ENCODE measurements at places on chromosomes 4 and X.

DNA sequence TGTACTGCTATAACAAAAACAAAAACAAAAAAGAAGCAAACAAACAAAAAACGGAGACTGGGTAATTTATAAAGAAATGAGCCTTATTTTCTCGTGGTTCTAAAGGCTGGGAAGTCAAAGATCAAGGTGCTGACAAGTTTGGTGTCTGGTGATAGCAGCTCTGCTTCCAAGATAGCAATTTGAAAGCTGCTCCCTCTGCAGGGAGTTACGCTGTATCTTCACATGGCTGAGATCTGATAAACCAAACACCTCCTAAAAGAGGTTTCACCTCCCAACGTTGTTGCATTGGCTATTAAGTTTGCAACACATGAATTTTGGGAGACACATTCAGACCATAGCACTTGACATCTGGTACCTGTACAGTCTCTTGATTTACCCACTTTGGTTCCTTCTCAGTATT, 854.2 kb downstream of the CENPC start:
- DNase-seq, result no peak

DNA sequence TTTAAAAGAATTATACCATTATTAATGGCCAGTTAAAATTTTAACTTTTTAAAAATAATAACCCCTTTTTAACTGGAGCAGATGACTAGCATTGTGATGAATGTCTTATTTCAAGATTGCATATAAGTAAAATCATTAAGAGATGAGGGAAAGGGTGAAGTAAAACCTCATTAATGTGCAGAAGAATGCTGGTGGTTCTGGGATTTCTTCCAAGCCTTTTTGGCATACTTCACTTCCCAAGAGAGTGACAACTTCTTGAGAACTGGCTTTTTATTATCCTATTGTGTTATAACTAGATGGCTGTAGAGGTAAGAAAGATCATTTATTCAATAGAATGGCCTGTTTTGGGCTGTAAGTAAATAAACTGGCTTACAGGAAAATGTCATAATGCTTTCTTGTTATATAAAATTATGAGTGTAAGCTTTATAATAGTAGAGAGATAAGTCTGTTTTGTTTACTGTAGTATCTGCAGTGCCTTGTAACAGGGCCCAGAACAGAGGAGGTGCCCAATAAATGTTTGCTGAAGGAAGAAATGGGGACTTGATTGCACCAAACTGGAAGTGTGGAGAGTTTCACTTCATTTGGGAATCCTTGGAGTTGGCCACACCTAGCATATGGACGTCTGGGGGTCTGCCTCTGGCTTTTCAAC, 242.9 kb upstream of the PITX2 start:
- peak; percentile 73 for DNase-seq

DNA sequence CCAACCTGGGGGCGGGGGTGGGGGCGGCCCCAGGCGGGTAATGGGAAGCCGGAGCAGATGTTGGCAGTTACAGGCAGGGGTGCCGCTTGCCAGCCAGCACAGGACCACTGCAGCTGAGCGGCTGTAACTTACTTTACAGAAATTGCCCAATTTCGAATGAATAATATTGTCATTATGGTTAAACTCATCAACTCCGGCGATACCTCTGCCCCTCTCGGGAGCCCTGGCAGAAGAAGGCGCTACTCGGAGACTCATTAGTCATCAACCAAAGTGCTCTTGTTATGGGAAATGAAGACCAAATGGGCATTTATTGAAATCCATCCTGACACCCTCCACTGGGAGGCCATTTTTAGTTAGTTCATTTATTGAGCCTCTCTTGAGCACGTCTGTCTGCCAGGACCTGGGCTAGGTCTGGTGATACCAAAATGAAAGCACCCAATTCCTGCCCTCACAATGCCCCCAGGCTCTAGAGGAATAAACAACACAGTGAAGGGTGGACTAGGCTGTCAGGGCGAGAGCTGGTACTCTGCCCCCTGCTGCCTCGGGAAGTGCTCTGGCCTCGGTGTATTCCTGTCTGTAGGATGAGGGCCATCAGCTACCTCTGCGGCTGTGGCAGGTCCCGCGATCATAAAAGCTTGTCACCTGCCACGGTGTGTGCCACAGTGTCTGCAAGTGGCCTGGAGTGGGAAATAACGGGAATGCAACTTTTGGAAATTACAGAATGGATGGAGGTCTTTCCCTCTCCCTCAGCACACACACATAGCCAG, 159.1 kb upstream of the PSAPL1 start:
- no peak for DNase-seq

DNA sequence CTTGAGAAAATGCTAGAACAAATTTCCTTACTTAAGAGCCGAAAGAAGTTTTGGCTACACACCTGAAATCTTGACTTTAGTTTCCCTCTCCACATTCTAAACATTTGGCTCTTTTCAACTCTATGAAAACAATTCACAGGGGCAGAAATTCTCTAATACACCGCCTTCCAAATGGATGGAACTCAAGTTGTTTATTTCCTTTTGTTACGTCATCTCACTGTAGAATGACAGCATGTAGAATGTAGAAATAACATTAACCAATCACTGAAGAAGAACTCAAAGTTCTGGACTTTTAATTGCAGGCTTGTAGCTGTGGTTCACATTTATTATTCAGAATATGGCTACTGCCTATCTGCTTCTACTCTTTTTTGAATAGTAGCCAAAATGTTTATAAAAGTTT, 1.9 kb downstream of the DMP1 start:
- DNase-seq, result no peak

DNA sequence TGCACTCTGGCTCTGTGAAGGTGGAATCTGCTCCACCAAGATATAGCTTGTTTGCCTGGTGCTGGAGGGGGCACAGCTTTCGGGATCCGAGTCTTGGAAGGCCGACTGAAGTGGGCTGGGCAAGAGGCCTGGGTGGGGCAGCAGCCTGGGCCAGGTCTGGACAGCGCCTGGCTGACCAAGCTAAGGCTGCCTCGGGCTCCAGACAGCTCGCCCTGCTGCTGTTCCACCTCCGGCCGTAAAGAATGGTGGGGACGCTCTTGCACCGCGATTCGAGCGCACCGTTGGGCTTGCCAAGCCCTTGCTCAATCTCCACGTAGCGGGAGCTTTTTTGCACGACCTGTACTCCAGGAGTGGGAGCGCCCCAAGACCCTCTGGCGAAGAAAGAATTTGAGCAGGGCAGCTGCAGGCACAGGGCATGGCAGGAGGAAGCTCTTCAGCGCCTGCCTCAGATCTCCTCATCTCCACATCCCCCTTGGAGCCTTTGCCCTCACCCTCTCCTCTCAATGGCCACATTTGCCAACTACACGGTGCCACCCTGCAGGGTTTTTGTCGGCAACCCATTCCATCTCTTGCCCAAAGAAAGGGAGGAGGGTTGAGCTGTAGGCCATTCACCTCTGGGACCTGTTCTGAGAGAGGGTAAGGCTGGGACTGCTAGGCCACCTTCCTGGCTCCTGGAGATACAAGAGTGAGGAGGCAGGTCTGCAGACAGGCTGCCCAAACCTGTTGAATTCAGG, 18.9 kb downstream of the CNGA2 start:
- peak; percentile 34 for DNase-seq

DNA sequence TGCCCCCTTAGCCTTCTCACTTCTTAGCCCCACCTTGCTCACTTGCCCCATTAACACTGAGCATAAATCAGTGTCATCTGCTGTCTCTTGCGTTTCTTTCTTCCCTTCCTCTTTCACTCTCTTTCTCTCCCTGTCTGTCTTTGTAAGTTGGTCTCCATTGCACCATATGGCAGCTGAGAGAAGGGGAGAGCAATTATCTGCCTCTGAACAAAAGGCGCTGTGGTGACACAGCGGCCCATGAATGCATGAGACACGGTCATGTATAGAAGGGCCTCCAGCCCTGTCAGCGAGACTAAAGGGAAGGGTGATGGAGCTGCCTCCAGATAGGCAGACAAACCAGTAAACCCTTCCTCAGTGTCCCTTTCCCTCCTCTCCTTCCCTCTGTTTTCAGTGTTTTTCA, 88.8 kb upstream of the PCDH18 start:
- DNase-seq, result no peak

DNA sequence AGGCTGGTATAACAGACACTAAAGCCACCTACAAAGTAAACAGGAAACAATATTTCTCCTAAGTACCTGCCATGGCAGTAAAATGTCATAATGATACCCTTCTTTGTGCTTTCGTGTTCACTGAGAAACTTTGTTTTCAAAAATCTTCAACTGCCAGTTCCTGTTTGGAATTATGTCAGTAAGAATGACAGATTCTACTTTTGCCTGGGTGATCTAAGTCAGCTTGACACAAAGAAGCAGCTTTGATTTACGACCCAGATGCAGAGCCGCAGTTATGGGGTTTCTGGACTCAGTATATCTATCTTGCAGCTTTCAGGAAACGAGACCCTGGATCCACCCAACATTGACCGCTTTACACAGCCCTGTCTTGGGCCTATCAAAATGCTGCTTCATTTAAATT, 71.2 kb downstream of the SNX25 start:
- no peak for DNase-seq

- no peak for DNase-seq
Measured at GRCh38 chr4:89939994-89940393, 45.3 kb downstream of the MMRN1 start.

DNA sequence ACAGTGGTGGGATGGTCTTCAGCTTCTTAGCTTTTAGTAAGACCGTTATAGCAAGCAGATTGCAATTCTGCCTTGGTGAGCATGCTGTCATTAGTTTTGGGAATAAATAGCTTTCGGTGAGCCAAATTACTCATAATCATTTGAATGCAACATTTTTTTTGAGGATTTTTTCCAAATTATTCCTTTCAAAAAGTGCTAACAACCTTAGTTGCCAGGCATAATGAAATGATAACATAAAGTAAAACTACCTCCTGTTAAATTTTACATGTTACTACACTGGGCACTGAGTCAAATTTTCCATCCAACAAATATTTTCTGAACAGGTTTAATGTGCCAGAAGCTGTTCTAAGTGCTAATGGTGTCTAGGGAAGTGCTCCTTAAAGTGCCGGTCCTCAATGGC, 15.8 kb upstream of the NPFFR2 start:
- no peak for DNase-seq

DNA sequence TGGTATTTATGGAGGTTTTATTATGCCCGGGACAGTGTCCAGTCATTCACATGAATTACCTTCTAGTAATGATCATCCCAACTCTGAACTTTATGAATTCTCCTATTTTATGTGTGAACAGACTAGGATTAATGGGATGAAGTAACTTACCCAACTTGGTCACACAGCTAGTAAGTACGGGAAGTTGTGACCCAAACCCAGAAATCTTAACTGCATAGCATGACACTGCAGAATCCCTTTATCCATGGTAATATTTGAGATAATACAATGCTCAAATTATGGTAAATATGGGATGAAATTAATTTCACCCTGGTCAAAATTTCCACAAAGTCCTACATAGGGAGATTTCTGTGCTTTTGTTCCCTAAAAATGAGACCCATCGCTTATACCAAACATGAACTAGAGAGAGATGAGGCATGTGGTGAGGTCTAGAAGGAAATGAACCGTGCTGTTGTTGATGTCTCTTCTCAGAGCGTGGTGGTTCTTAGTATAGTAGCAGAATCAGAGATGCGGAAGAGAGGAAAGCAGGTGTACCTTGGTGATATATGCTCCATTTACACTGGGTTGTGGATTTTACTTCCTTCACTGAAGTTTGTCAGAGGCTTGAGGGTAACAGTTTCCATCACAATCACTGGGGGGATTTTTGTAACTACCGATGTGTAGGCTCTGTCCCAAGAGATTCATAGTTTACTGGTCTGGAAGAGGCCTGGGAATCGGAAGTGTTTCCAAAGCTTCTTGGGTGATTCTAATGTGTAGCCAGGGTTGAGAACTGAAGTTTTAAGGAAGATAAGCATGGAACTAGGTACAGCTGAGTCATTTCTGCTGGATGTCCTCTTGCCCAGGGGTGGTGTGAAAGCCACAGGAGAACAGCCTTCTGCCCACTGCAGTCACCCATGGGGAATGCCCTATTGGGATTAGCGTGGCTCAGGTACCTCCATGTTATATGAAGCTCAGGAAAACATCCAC, 30.2 kb upstream of the FAM9C start:
- no peak for DNase-seq

- no peak for DNase-seq
Measured at GRCh38 chrX:65994519-65995506, 45.1 kb downstream of the VSIG4 start.

DNA sequence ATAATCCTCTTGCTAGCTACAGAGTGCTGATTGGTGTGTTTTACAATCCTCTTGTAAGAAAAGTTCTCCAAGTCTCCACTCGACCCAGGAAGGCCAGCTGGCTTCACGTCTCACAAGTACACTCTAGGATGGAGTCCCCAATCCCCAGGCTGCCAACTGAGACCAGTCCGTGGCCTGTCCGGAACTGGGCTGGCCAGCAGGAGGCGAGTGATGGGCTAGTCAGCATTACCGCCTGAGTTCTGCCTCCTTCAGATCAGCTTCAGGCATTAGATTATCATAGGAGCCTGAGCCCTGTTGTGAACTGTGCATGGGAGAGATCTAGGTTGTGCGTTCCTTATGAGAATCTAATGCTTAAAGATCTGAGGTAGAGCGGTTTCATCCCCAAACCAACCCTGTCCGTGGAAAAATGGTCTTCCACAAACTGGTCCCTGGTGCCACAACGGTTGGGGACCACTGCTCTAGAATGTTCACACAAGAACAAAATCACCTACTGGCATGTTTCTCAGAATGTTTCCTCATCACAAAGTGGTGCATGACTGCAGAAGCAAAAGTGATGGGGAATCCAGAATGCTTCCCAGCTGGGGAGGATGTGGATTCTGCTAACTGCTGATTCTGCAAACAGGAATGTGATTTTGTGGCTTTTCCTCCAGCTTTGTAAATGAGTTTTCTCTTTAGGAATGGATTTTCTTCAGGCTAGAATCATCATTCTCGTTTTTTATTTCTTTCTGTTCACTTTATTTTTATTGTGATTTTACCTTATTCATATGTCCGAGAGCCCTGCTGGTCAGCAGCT, 40.9 kb downstream of the SEPTIN11 start:
- peak; percentile 94 for DNase-seq

GRCh38 chrX:8091510-8091909, 79.6 kb downstream of the VCX2 start:
- no peak for DNase-seq

DNA sequence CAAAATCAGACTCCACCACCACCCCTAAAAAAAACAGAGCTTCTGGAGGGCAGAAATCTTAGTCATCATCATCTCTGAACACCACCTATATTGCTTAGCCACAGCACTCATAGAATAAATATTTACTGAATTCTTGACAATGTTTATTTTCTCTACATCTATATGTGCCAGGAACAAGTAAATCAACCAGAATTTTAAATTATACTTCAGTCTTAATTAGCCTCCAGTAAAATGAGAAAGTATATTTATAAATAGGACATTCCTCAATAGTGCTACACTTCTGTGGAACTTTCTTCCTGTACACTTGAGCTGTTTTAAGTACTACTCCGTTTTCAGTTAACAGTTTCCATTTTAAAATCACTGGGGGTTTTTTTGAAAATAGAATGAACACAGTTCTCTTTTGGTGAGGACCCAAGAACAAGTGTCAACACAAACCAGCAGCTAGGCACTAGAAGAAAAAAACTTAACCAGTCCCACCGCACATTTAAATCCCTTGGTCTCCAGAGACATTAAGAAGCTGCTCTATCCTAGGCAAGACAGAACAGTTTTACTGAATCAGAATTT, 25.5 kb downstream of the SMIM14 start:
- no peak for DNase-seq
